ENCODE measurements at places on chromosomes 5 and 9. TPM values are rescaled to one million over a fixed set of nuclear protein-coding genes. Genes with fewer than 3 reads are reported as not detected.

The DNAJB5 gene
- total RNA-seq, result 5.6 TPM

The PCDHGA6 gene
- total RNA-seq, result 0.13 TPM

The PPP3R2 gene
- not detected for total RNA-seq

The TAL2 gene
- not detected for total RNA-seq

The TNFSF8 gene
- total RNA-seq, result 45.3 TPM

The CCNH gene
- total RNA-seq, result 67.0 TPM

The TRPM6 gene
- total RNA-seq, result not detected

The SH3TC2 gene
- total RNA-seq, result not detected

The SPAAR gene
- total RNA-seq, result not detected

The SLC6A18 gene
- not detected for total RNA-seq

The C9orf40 gene
- total RNA-seq, result 20.7 TPM

The CTXN3 gene
- total RNA-seq, result not detected

The RASEF gene
- not detected for total RNA-seq

The NUTM2G gene
- total RNA-seq, result not detected

The LCN15 gene
- not detected for total RNA-seq

The AQP3 gene
- 1.7 TPM for total RNA-seq

The CDH10 gene
- not detected for total RNA-seq

The C5orf34 gene
- 7.9 TPM for total RNA-seq

The OTP gene
- total RNA-seq, result not detected

The OR1Q1 gene
- not detected for total RNA-seq

The ANGPTL2 gene
- not detected for total RNA-seq

The ADAMTS19 gene
- not detected for total RNA-seq

The ACTBL2 gene
- total RNA-seq, result not detected

The GARNL3 gene
- 4.1 TPM for total RNA-seq

The FAM151B gene
- total RNA-seq, result 0.42 TPM

The ECM2 gene
- not detected for total RNA-seq

The FAM78A gene
- 48.4 TPM for total RNA-seq

The PCAT7 gene
- not detected for total RNA-seq

The DBH gene
- total RNA-seq, result not detected

The TMEM232 gene
- 1.1 TPM for total RNA-seq

The SLC1A1 gene
- 0.13 TPM for total RNA-seq

The INPP5E gene
- 16.5 TPM for total RNA-seq

The PCDHGA2 gene
- total RNA-seq, result not detected

The TMEM215 gene
- total RNA-seq, result not detected

The MYOZ3 gene
- total RNA-seq, result 0.06 TPM

The PWWP2A gene
- 19.7 TPM for total RNA-seq

The AFAP1L1 gene
- total RNA-seq, result 0.08 TPM

The PCDHA1 gene
- not detected for total RNA-seq

The PCDHGB4 gene
- total RNA-seq, result 0.06 TPM

The F2R gene
- 16.6 TPM for total RNA-seq

The PCDHA4 gene
- total RNA-seq, result not detected

The DND1 gene
- total RNA-seq, result 3.4 TPM

The SOHLH1 gene
- total RNA-seq, result not detected

The TMEM174 gene
- total RNA-seq, result not detected

The TEX48 gene
- total RNA-seq, result not detected

The MARCHF3 gene
- total RNA-seq, result 2.6 TPM

The OR1N1 gene
- not detected for total RNA-seq

The NME5 gene
- not detected for total RNA-seq

The PRR7 gene
- total RNA-seq, result 18.7 TPM

The LVRN gene
- total RNA-seq, result not detected

The PCDHB12 gene
- not detected for total RNA-seq

The DOCK8 gene
- 140 TPM for total RNA-seq

The NDUFAF2 gene
- 43.8 TPM for total RNA-seq

The KCTD16 gene
- total RNA-seq, result 0.04 TPM

The SAXO1 gene
- not detected for total RNA-seq

The SNCB gene
- total RNA-seq, result not detected

The MEF2C gene
- total RNA-seq, result 0.08 TPM

The AGXT2 gene
- not detected for total RNA-seq

The SLC2A6 gene
- 14.4 TPM for total RNA-seq

Measured in activated CD8-positive, alpha-beta memory T cell treated with anti-CD3 and anti-CD28 coated beads for 36 hours (primary cell).